ENCODE measurements at places on chromosomes 12 and 14.

DNA sequence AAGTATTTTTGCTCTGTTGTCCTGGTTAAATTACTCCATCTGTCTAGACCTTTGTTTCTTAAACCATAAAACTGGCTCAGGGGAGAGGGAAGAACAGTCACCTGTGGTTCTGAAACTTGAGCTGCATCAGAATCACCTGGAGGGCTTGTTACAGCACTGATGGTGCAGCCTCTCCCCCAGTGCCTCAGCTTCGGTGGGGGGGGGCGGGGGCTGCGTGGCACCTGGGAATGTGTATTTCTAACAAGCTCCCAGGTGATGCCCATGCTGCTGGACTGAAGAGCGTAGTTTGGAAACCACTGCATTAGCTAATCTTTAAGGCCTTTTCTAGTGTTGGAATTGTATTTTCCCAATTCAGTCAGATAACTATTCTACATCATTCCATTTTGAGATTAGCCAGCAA, 42.7 kb downstream of the GPHB5 start:
- no peak overlapping the region for H3K27ac ChIP-seq
- peaks cover 22% of the 10 kb centered on the region for H3K4me1 ChIP-seq
- H3K27me3 ChIP-seq = no peaks in the 10 kb centered on the region
- H3K36me3 ChIP-seq = peaks cover 13% of the 10 kb centered on the region

DNA sequence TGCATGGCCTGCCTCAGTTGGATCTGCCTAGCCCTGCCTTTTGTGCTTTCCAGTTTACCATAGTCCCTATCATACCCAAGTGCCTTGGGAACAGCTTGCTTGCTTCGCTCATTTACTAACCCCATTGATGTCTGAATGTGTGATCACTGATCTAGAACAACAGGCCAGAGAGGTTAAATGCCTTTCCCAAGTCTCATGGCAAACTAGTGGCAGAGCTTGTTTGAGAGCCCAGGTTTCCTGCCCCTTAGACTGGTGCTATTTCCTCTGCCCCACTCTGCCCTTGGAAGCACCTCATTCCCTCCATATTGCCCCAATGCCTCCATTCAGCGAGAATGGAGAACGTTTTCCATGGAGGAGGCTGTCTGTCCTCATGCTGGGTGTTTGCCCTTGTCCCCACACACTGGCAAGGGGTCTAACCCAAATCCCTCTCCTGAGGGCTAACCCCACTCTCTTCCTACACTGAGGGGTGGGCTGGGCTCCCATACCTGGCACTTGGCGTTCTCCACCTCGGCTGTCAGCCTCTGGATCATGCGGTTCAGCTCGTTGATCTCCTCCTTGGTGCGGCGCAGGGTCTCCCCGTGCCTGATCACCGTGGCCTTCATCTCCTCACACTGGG, 19.8 kb downstream of the KRT7 start:
- no peak overlapping the region for H3K4me3 ChIP-seq
- H3K27ac ChIP-seq = no peak overlapping the region
- H3K4me1 ChIP-seq = peaks cover 23% of the 10 kb centered on the region
- H3K27me3 ChIP-seq = no peaks in the 10 kb centered on the region

- no peak for DNase-seq
- H3K4me1 ChIP-seq = peaks cover 5% of the 10 kb centered on the region
- no peak overlapping the region for H3K27ac ChIP-seq
- H3K4me3 ChIP-seq = no peak overlapping the region
- H3K27me3 ChIP-seq = no peaks in the 10 kb centered on the region
Measured at GRCh38 chr12:11896417-11896929, 174.3 kb upstream of the BCL2L14 start.

- H3K27ac ChIP-seq = no peak overlapping the region
- H3K4me1 ChIP-seq = no peaks in the 10 kb centered on the region
- no peaks in the 10 kb centered on the region for H3K36me3 ChIP-seq
Measured at GRCh38 chr14:48536318-48536717, 860.9 kb upstream of the MDGA2 start.

DNA sequence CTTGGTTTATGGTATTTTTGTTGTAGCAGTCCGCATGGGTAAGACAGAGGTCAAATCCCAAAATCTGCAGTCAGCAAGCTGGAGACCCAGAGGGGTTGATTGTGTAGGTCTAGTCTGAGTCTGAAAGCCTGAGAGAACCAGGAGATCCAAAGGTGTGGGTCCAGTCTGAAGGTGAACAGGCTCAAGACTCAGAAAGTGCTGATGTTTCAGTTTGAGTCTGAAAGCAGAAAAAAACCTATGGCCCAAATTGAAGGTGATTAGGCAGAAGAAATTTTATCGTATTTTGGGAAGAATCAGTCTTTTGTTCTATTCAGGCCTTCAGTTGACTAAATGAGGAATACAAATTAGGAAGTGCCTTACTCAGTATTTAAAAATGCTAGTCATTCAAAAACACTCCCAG, 807.8 kb upstream of the FOXG1 start:
- H3K27me3 ChIP-seq = no peaks in the 10 kb centered on the region
- DNase-seq = no peak
- H3K36me3 ChIP-seq = no peaks in the 10 kb centered on the region
- no peak overlapping the region for H3K4me3 ChIP-seq
- H3K27ac ChIP-seq = no peak overlapping the region
